ENCODE measurements at places on chromosomes 16 and 17. TPM values are rescaled to one million over a fixed set of nuclear protein-coding genes. Genes with fewer than 3 reads are reported as not detected.
A peak's percentile ranks its signal among the peaks of the same experiment; 100 is the strongest.

DNA sequence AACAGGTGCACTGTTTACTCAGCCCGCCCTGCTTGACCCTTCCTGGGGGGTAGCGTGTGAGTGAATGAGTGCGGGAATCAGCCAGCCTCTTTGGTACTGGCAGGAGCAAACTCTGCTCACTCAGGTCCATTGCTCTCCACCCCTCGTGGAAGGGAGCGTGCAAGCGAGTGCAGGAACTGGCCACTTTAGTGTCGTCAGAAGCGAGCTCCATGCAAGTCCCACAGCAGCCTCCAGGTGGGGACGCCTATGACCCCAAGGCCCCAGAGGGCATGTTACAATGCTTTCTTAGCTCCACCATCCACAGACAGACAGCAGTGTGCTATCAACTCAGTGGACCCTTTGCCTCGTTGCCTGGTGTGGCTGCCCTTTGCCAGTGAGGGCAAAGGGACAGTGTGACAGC lies 1025.1 kb upstream of the CDH8 start:
- H3K4me1 ChIP-seq, result no peaks in the 10 kb centered on the region
- H3K4me3 ChIP-seq, result no peak overlapping the region
- no peaks in the 10 kb centered on the region for H3K27me3 ChIP-seq

- no peak overlapping the region for H3K27ac ChIP-seq
- no peaks in the 10 kb centered on the region for H3K36me3 ChIP-seq
- peaks cover 4% of the 10 kb centered on the region for H3K27me3 ChIP-seq
- DNase-seq, result no peak
Measured at GRCh38 chr17:6126768-6127167, 56.6 kb downstream of the WSCD1 start.

GRCh38 chr17:81329927-81330883 lies 35.1 kb upstream of the SLC38A10 start:
- no peaks in the 10 kb centered on the region for H3K36me3 ChIP-seq
- H3K27me3 ChIP-seq, result peaks cover 15% of the 10 kb centered on the region
- no peak overlapping the region for H3K27ac ChIP-seq
- no peak overlapping the region for H3K4me3 ChIP-seq

- H3K27me3 ChIP-seq, result no peaks in the 10 kb centered on the region
- H3K4me1 ChIP-seq, result no peaks in the 10 kb centered on the region
- H3K27ac ChIP-seq, result no peak overlapping the region
- DNase-seq, result no peak
- no peak overlapping the region for H3K4me3 ChIP-seq
- H3K36me3 ChIP-seq, result no peaks in the 10 kb centered on the region
Measured at GRCh38 chr16:59905131-59905530, 1171.0 kb upstream of the GOT2 start.

DNA sequence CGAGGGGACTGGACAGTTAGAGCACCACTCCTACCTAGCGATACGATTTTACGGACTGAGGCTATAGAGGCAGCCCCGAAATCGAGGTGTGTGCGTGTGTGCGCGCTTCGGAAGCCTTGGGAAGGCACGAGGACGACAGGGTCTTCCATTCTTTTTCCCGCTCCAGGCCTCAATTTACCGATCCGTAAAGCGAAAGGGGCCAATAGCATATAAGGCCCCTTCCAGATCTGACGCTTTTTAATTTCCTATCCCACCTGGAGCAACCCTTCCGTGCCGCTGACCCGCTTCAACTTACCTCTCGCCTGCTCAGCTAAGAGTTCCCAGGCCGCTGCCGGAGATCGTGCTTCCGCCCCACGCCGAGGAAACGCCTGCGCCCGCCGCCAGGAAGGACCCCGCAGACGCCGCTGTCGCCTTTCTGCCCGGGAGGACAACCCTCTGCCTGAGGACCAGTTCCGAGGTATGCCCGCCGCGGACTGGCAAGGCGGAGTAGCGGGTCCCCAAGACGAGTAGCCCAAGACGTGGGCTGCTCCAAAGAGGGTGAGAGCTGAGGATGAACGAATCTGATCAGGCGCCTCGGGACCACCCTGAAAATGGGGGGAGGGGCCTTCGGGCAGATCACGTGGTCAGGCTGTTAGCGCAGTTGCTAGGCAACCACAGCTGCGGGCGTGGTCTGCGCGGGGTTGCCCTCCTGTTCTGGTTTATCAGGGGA lies at the start of gene EFTUD2:
Gene EFTUD2, minus strand, starts transcription at position 372 of the 709 bp plus-strand sequence. CDS start 4,924 bp downstream, outside the sequence.
- DNase-seq, result peak; percentile 94
- H3K4me3 ChIP-seq, result peak within 1 kb of the TSS; percentile 96
- peaks cover 4% of the 10 kb centered on the region for H3K27me3 ChIP-seq
- peaks cover 22% of the 10 kb centered on the region for H3K36me3 ChIP-seq
- peaks cover 31% of the 10 kb centered on the region for H3K4me1 ChIP-seq
- H3K27ac ChIP-seq, result peak within 1 kb of the TSS; percentile 99

DNA sequence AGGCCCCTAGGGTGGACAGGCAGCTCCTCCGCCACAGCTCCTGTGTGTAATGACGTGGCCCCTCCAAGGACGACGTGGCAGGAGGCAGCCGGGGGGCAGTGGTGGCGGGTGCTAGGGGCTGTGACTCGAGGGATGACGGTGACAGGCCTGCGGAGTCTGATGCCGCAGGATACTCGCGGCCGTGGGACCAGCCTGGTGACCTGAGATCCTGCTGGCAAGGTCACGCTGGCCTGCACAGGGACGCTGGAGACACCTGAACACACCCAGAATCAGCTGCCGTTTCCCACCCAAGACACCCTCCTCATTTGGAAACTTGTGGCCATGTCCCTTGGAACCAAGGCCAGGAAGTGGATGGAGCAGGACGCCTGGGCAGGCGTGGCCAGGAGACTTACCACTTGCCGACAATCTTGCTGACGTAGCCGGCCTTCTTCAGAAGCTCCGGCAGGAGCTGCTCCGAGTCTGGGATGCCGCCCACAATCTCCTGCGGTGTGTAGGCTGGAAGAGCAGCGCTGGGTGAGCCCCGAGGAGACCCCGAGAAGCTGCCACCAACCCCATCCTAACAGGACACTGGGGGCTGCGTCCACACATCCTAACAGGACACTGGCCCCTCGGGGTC lies 16.0 kb downstream of the GALNS start:
- H3K36me3 ChIP-seq, result peaks cover 23% of the 10 kb centered on the region
- H3K27me3 ChIP-seq, result no peaks in the 10 kb centered on the region
- H3K4me3 ChIP-seq, result no peak overlapping the region
- peaks cover 4% of the 10 kb centered on the region for H3K4me1 ChIP-seq

GRCh38 chr16:57774705-57775285 lies 27.5 kb downstream of the KIFC3 start:
- H3K27ac ChIP-seq, result no peak overlapping the region
- H3K4me1 ChIP-seq, result no peaks in the 10 kb centered on the region
- no peak for DNase-seq
- H3K27me3 ChIP-seq, result no peaks in the 10 kb centered on the region
- no peak overlapping the region for H3K4me3 ChIP-seq
- no peaks in the 10 kb centered on the region for H3K36me3 ChIP-seq

- no peaks in the 10 kb centered on the region for H3K36me3 ChIP-seq
- H3K27ac ChIP-seq, result no peak overlapping the region
- peaks cover 7% of the 10 kb centered on the region for H3K27me3 ChIP-seq
Measured at GRCh38 chr16:83689385-83689831, 118.4 kb upstream of the HSBP1 start.

DNA sequence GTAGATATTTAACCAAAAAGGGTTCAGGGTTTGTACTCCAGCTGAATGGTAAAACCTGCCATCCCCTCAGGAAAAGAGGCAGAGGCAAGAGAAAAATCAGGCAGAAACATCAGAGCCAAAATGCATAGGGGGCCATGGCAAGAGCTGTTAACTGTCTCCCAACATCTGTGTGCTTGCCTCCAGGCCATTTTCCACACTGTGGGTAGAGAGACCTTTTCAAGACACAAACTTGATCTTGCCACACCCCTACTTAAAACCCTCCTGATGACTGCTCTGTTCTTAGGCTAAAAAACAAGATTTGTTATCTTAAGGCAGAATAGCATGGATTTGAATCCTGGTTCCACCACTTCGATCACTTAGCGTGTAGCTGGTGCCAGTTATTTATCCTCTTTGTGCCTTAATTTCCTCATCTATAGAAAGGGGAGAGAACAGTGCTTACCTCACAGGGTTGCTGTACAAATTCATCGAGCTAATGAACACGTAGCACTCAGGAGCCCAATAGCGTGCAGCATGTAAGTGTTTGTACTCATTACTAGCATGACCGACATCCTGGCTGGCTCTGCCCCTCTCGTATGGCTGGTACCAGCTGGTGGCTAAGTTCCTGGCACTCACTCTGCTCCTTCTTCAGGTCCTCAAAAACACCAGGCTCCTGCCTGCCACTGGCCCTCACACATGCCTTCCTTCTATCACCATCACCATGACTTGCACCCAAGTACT lies 25.8 kb downstream of the STAT3 start:
- H3K4me3 ChIP-seq, result no peak overlapping the region
- peaks cover 36% of the 10 kb centered on the region for H3K36me3 ChIP-seq
- peak overlapping the region; percentile 65 for H3K27ac ChIP-seq
- H3K27me3 ChIP-seq, result no peaks in the 10 kb centered on the region
- DNase-seq, result no peak
- H3K4me1 ChIP-seq, result peaks cover 69% of the 10 kb centered on the region

DNA sequence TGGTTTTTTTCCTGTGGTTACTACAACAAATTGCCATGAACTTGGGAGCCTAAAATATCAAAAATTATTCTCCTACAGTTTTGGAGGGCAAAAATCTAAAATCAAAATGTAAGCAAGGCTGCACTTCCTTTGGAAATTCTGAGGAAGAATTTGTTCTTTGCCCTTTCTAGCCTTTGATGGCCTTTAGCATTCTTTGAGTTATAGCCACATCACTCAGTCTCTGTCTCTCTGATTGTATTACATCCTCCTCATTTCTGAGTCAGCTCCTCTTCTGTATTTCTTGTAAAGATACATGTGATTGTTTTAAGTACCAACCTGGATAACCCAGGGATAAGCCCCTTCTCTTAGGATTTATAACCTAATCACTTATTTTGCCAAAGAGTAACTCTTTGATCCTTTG lies 282.0 kb downstream of the BCAS3 start:
- H3K4me3 ChIP-seq, result no peak overlapping the region
- H3K27ac ChIP-seq, result no peak overlapping the region
- H3K36me3 ChIP-seq, result peaks cover 12% of the 10 kb centered on the region
- no peak for DNase-seq
- no peaks in the 10 kb centered on the region for H3K27me3 ChIP-seq

DNA sequence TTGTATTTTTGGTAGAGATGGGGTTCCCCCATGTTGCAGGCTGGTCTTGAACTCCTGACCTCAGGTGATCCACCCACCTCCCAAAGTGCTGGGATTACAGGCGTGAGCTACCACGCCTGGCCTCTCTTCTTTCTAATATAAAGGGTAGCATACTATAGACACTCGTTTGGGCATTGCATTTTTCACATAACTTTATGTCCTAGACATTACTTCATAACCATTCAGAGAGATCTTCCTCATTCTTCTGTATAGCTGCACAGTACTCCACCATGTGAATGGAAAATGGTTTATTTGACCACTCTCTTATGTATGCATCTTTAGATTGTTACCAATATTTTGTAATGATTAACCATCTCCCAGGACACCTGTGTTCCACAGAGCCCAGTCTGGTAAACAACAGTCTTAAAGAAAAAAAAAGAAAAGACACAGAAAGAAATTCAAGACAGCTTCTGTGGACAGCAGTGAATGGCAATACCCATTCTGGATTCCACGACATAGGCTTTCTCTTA lies 42.1 kb downstream of the TK2 start:
- no peak overlapping the region for H3K4me3 ChIP-seq
- no peak overlapping the region for H3K27ac ChIP-seq
- DNase-seq, result no peak
- H3K4me1 ChIP-seq, result peaks cover 16% of the 10 kb centered on the region
- no peaks in the 10 kb centered on the region for H3K27me3 ChIP-seq
- H3K36me3 ChIP-seq, result no peaks in the 10 kb centered on the region

GRCh38 chr17:11935734-11936406 lies 61.4 kb downstream of the ZNF18 start:
- no peaks in the 10 kb centered on the region for H3K36me3 ChIP-seq
- no peak overlapping the region for H3K4me3 ChIP-seq
- no peaks in the 10 kb centered on the region for H3K4me1 ChIP-seq
- no peak overlapping the region for H3K27ac ChIP-seq

GRCh38 chr16:65079549-65079948 lies 42.3 kb downstream of the CDH11 start:
- H3K4me1 ChIP-seq, result no peaks in the 10 kb centered on the region
- H3K27me3 ChIP-seq, result no peaks in the 10 kb centered on the region
- H3K4me3 ChIP-seq, result no peak overlapping the region
- no peaks in the 10 kb centered on the region for H3K36me3 ChIP-seq
- no peak for DNase-seq

GRCh38 chr16:1082952-1083675 lies 10.6 kb downstream of the SSTR5 start:
- DNase-seq, result no peak
- no peak overlapping the region for H3K4me3 ChIP-seq
- peaks cover 3% of the 10 kb centered on the region for H3K36me3 ChIP-seq
- peaks cover 9% of the 10 kb centered on the region for H3K27me3 ChIP-seq
- no peak overlapping the region for H3K27ac ChIP-seq

DNA sequence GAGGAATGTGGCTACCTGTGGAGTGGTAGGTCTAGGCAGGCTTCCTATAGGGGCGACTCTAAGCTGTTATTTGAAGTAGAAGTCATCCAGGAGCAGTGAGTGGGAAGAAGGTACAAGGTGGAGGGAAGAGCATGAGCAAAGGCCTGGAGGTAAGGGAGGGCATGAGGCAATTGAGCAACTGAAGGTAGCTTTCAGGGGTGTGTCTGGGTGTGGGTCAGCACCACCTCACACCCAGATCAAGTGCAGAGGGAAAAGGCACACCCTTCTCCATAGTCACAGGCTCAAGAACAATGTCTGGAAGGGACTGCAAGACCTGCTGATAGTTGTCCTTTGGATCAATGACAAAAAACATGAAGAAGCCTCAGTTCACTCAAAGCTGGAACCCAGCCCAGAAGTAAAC lies 46.5 kb upstream of the IRX6 start:
- H3K4me3 ChIP-seq, result no peak overlapping the region
- no peaks in the 10 kb centered on the region for H3K4me1 ChIP-seq
- DNase-seq, result no peak
- H3K36me3 ChIP-seq, result no peaks in the 10 kb centered on the region
- no peaks in the 10 kb centered on the region for H3K27me3 ChIP-seq
- no peak overlapping the region for H3K27ac ChIP-seq

The C16orf46 gene
- 0.75 TPM for total RNA-seq

The TP53TG3E gene
- not detected for total RNA-seq

The KRT15 gene
- not detected for total RNA-seq

The KCNJ12 gene
- not detected for total RNA-seq

The CD300E gene
- 0.29 TPM for total RNA-seq

The PEX12 gene
- 4.8 TPM for total RNA-seq

The CCL7 gene
- not detected for total RNA-seq

The ZNF597 gene
- total RNA-seq, result 4.2 TPM

The SALL1 gene
- total RNA-seq, result not detected
